Activated gamma-delta T cell treated with Interleukin-2 at 50 U/mL for 16 hours (primary cell): ENCODE measurements at places on chromosomes 3 and 15.
A peak's percentile ranks its signal among the peaks of the same experiment; 100 is the strongest.

DNA sequence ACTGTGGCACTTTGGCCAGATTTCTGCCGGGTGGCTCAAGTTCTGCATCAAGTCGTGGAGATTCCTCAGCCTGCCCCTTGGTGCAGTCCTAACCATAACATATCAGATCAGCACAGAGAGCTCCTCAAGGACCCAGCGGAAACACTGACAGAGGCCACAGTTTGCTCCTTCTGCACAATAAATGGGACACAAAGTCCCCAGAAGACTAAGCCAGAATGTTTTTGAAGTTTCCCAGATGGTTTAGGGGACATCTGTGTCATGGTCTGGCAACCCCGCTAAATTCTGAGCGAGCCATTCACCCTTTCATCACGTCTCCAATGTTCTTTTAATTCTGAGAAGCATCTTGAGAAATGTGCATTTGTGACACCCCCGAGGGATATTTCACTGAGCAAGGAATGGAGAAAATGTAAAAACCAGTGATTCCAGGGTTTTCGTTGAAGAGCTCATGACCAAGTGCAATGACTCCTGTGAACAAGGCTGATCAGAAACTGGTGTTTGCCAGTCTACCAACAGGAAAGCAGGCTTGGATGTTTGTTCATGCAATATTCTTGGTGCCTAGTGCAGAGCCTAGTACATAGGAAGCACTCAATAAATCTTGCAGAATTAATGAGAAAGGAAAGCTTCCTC lies 64.8 kb upstream of the LMCD1 start:
- DNase-seq, result no peak

DNA sequence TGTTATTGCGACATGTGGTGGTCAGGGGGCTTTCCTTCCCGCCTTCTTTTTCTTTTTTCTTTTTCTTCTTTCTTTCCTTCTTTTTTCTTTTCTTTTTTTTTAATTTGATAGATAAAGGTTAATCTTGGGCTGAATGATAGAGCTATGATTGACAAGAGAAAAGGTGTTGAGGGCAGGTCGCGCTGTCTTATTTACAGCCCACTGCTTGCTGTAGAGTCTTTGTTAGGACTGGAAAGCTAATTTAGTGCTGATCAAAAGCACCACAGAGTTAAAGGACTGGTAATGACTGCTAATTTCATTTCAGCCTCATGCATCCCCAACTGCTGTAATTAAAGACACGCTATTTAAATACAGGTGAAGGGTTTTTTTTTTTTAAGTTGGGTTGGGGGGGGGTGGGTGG lies 10.6 kb upstream of the SOX2 start:
- DNase-seq, result no peak

- DNase-seq, result no peak
These were observed 18.5 kb downstream of the BFSP2 start for GRCh38 chr3:133418361-133418760.

- peak; percentile 4 for DNase-seq
These were observed 56.6 kb upstream of the PRTG start for GRCh38 chr15:55799291-55800212.

GRCh38 chr3:45064512-45065372 lies 38.6 kb downstream of the CLEC3B start:
- no peak for DNase-seq

DNA sequence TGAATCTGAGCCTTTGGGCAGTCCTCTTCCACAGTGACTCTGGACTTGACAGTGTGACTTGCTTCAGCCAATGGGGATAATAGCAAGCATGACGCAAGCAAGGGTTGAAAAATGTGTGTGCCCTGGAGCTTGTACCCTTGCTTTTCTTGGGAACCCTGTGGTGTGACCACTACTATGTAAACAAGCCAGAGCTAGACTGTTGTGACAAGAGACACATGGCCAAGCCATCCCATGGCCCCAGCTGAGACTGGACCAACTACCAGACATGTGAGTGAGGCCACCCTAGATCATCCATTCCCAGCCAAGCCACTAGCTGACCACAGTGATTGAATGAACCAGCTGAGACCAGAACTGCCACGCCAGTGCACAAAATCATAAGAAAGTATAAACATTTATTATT lies 11.8 kb downstream of the MYO1E start:
- no peak for DNase-seq

GRCh38 chr3:11784971-11785377 lies 61.7 kb downstream of the TAMM41 start:
- DNase-seq, result no peak

- no peak for DNase-seq
These were observed 68.7 kb downstream of the RUBCN start for GRCh38 chr3:197667968-197668367.

GRCh38 chr3:120113128-120114116 lies 19.2 kb upstream of the GSK3B start:
- no peak for DNase-seq

GRCh38 chr3:126180477-126181397 lies at the start of gene ALDH1L1:
Gene ALDH1L1 (minus strand): TSS chr3:126180586. CDS start chr3:126160979, 19,607 bp downstream.
- no peak for DNase-seq

DNA sequence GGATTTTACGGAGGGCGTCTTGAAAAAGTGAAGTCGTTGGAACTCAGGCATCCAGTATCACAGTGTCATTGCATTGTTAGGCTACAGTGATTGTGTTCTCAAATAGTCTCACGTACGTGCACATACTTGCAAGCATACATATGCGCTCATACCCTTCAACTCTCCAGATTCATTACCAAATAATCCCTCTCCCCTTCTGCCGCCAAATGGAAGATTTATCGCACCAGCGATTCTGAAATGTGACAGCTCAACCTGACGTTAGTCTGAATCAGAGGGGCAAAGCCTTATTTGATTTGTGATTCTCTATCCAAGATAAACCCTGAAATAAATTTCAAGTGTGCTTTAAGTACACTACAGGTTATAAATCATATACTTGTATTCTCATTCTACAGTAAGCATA lies 119.4 kb downstream of the GADL1 start:
- no peak for DNase-seq

DNA sequence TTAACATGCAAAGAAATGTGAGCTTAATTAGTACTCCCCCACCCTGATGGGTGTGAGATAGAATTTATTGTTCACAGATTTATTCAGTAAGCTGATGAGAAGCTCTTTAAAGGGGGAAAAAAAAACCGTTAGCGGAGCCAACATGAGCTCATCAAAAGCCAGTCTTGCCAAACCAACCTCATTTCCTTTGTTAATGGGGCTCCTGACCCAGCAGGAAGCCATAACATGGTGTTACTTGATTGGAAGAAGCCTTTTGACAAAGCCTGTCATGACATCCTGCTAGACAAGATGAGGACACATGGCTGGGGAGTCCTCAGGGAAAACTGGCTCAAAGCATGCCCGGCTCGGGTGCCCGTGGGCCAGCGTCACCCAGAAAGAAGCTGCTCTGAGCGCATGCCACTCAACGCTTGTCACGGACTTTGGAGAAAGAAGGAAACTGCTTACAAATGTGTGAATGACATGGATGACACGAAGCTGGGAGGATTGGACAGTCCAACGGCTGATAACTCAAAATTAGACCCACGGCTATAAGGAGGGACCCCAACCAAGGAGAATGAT lies 64.6 kb downstream of the SLCO2A1 start:
- no peak for DNase-seq

DNA sequence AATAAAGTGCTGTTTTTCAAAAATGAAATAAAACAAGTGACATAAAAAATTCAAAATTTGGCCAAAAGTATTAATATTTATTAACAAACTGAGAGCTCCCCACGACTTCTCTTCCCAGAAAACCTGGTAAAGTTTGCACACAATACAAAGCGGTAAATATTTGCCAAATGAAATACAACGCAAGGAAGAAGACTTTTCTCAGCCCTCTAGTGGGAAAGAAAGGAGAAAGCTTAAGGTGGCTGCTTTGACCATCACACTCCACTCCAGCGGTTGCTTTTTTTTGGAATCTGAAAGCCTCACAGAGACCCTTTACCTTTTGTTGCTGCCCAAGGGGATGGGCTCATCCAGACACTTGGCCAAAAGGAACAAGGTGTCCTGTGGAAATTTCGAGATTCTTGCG lies 1.1 kb upstream of the GK5 start:
- DNase-seq, result no peak

DNA sequence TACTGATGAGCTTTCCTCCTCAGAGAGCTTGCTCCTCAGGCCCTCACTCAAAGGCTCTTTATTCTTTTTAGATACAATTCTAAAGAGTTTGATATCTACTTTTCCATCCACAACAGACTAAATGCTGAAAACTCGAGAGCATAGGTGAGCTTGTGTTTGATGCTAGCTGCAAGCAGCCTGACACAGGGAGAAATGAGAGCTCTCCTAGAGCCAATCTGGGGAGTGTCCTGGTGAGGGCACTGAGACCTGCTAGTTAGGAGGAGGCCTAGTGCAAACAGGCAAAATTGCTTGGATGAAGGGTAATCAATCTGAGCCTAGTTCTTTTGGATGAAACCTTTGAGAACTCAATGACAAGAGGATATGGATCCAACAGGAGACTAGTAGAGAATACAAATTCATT lies 300.8 kb downstream of the ZBTB20 start:
- no peak for DNase-seq

DNA sequence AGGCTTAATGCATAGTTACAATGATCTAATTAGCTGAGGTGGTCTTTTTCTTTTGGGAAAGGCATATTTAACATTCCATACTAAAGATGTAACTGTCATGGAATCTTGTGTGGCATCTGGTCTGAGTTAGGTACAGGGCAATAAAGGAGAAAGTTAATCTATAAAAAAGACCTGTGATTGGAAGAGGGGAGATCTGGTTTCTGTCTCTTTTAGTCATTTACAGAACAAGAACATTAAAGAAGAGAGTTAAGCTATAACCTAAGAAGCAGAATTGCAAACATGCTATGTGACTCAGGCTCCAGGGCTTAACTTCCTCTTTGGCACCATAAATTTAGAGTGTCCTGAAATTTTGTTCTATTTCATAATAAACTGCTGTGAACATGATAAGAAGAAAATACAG lies 47.2 kb upstream of the MME start:
- no peak for DNase-seq

- DNase-seq, result no peak
These were observed 502.4 kb downstream of the LPP start for GRCh38 chr3:188656196-188656982.

DNA sequence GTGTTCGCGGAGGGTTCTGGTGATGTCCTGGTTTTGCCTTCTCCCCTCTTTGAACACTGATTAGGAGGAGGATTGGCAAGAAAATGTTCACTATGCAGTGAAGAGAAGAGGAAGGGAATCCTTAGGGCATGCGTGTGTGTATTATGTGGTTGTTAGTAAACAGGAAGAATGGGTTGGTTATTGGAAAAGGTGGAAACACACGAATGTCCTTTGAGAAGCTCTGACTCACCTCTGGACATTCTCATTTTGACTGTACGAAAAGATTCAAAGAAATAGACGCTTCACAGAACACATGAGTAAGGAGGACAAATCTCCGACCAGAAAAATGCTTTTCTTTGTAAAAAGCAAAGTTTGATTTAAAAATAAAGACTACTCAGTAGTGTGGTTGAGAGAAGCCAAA lies 188.8 kb upstream of the PRICKLE2 start:
- no peak for DNase-seq

DNA sequence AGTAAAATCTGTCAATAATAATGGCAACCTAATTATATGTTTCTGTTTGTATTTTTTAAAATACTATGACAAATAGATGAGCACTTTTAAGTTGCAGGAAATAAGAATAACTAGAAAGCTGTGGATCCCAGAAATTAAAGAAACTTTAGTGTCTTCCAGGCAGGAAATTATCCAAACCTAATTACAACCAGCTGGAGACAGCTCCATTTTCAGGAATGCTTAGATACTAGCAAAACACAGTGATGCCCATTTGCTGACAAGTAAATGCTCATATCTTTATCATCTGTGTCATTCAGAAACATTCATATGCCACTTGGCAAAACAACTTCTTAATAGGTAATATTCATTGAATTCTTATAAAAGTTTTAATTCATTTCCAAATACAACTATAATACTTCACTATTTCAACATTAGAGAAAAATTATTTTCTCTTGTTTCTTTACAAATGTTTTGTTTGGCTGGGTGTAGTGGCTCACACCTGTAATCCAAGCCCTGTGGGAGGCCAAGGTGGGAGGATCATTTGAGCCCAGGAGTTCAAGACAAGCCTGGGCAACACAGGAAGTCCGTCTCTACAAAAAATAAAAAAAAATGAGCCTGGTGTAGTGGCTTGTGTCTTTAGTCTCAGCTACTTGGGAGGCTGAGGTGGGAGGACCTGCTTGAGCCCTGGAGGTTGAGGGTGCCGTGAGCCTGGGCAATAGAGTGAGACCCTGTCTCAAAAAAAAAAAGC lies 169.1 kb upstream of the TSPAN3 start:
- no peak for DNase-seq
